ENCODE measurements at places on chromosomes 5 and 9.
A peak's percentile ranks its signal among the peaks of the same experiment; 100 is the strongest.

DNA sequence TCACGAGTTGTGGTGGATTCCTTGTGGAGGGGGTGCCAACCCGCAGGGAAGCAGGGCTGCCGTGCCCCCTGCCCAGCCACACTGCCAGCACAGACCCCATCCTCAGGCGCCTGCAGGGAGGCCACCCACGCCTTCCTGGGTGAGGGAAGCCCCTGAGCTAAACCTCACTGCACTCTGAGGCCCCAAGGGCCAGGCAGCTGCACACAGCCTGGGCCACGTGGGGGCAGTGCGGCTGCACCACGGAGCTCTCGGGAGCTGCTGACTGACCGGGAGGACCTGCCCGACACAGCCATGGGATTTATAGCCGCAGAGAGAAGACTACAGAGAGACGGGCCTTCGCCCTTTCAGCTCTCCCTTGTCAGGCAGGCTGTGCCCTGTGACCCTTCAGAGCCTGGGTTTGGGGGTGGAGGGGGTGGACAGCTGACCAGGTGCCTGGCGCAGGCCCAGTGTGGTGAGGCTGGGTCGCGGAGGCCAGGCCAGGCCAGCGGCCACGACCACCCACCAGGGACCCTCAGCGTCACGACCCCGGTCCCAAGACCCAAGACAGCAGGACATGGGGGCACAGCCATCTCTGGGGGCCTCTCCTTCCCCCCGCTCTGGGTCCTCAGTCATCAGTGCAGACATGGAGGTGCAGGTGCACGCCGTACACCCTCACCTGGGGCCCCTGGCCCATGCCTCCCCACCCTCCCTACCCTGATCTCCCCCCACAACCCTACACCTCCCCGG lies 4.3 kb upstream of the AHRR start:
- peak; percentile 88 for DNase-seq

- DNase-seq = no peak
Observed at GRCh38 chr5:124050120-124050770, 538.3 kb downstream of the CSNK1G3 start.

DNA sequence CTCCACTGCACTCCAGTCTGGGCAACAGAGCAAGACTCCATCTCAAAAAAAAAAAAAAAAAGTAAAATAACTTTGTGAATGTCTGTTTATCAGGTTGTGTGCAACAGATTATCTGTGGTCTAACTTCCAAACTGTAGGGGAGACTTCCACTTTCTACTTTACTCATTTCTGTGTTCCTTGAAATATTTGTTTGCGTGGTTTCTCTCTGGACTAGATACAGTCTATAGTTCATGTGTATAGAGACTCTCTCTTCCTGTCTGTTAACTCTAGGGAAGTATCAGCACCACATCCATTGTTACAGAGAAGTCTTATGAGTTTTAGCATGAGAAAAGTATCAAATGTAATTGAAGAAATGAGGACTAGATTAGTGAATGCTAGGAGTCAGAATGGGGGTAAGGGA lies 168.3 kb downstream of the LPAR1 start:
- no peak for DNase-seq

DNA sequence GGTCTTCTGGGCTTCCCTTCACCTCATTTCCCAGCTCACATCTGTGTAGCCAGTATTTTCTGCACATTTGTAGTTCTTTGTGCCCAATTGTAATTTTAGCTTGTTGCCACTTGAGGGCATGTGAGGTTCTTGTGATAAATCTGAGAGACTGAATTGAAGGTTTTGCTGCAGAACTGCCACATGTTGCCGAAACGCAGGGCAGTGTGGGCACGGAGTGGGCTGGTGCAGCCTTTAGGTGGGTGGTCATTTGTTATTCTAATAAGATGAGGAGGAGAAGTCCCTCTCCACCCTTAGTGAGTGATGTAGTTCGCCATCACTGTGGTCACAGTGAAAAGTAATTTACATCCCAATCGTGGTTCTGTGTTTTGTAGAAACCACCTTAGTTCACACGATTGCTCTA lies 21.2 kb downstream of the OTULIN start:
- no peak for DNase-seq

- no peak for DNase-seq
Observed at GRCh38 chr5:41883243-41883642, 13.0 kb upstream of the OXCT1 start.

- no peak for DNase-seq
Observed at GRCh38 chr5:178990491-178990890, 4.6 kb downstream of the GRM6 start.

- no peak for DNase-seq
Observed at GRCh38 chr5:136446565-136446964, 81.2 kb upstream of the TRPC7 start.

DNA sequence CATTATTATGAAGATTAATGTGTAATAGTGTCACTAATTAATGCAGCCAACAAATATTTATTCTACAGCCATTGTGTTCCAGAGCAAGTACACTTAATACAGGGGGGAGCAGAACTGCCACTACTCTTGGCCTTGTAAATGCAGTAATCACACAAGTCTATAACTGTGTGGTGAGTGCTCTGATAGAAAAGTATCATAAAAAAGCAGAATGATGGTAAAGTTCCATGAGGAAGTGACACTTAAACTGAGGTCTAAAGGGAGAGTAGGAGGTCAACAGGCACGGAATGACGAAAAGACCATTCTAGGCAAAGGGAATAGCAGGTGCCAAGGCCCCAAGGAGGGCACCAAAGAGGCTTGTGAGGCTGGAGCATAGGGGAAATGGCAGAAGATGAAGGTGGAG lies 142.9 kb downstream of the OSTF1 start:
- no peak for DNase-seq

DNA sequence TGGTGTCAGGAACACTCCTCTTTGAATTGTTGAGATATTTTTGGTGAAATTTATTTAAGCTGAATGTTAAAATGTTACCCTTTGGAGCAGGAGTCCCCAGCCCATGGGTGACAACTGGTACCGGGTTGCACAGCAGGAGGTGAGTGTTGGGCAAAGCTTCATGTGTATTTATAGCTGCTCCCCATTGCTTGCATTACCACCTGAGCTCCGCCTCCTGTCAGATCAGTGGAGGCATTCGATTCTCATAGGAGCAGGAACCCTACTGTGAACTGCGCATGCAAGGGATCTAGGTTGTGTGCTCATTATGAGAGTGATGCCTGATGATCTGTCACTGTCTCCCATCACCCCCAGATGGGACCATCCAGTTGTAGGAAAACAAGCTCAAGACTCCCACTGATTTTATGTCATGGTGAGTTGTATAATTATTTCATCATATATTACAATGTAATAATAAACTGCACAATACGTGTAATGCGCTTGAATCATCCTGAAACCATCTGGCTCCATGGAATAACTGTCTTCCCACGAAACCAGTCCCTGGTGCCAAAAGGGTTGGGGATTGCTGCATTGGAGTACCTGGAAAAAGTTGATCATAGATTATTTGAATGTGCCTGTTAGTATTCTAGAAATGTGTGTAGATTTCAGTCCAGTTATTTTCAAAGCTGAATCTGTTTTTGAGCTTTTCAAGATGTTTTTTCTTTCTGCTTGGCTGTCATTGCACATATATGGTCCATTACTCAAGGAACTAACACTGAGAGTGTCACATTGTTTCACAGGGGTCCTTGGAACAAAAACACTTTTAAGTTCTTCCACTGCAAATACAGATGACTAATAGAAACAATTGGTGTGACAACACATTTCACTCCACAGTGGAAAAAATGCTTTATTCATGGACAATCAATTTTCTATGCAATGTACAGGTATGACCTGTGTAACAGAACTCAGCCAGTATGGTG lies 104.6 kb upstream of the TNFAIP8 start:
- DNase-seq = no peak

- no peak for DNase-seq
Observed at GRCh38 chr5:124182133-124182532, 564.3 kb downstream of the ZNF608 start.

- peak; percentile 82 for DNase-seq
Observed at GRCh38 chr5:141326088-141326854, 4.0 kb upstream of the PCDHGA1 start.

GRCh38 chr9:15142878-15143534 lies 164.0 kb downstream of the TTC39B start:
- DNase-seq = peak; percentile 43

DNA sequence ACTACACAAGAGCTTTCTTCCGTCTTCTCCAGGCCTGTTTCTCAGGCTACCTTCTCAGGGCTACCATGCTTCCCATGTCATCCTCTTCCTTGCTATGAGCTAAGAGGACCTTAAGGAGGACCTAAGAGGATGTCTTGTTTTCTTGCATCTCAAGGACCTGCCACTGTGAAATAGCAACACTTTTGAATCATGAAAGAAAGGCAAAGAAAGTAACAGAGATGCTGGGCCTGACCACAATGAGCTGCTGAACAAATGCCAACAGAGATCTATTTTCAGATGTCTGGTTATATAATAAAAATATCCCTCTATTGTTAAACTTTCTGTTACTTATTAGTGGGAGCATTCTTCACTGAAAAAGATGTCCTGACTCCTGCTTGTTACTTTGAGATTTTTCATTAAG lies 36.7 kb upstream of the ANXA1 start:
- DNase-seq = no peak

- no peak for DNase-seq
Observed at GRCh38 chr5:76086095-76086494, 2.9 kb downstream of the SV2C start.

DNA sequence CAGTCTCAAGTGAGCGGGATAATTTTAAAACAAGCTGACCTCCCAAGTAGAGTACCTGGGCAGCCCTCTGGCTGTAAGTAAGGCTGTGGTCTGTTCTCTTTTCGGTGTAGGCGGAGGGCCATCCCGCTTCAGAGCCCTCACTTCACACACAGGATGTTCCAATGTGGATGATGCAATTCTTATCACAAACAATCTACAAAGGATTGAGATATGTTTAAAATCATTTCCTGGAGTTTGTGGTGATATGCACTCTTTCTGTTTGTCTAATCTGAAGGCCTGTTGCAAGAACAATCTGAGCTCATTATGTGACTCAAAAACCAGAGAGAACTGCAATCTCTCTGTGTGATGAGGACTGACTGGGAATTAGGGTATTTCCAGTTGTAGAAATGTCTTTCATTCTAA lies 42.5 kb downstream of the ITGA2 start:
- DNase-seq = no peak

DNA sequence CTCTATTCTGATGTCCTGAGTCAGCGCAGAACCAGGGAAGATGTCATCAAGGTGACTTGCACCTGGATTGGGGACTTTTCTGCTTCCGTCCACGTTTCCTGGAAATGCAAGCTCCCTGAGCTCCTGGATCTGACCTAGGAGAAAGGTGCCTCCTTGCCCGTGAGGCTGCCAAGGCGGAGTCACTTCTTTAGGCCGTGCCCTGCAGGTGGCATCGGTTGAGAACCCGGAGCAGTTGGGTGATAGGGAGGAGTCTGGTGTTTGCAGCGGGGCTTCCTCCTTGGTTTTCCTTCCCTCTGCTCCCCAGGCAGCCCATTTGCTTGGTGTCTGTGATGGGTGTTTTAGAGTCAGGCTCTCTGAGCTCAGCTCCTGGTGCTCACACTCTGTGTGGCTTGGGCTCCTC lies 15.2 kb downstream of the NANS start:
- DNase-seq = no peak

DNA sequence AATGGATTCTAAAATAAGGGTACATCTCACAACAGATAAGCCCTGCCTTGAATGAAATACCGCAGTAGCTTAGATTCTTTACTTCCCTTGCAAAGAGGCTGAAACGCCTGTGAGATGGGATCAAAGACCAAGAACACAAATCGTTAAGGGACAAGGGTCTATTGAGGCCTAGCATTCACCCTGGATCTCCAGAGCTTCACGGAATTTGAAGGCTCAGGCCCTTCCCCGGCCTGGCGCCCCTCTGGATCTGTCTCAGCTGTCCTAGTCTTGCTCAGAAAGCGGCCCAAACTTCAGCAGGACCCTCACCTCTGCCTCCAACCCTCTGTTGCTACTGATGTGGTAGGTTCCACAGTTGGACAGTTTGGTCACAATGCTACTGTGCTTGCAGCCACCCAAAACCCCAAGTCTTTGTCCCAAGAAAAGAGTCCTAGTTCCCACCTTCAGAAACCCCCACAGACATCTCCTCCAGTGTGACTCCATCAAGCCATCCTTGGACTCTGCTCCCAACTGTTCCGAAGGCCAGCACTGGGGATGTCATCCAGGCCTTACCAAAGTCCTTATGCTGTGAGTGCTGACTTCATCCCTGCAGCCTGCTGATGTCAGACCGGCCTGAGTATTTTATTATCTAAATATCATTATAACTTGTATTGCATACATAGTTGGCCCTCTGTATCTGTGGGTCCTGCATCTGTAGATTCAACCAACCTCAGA lies 9.4 kb downstream of the CORO2A start:
- DNase-seq = no peak

DNA sequence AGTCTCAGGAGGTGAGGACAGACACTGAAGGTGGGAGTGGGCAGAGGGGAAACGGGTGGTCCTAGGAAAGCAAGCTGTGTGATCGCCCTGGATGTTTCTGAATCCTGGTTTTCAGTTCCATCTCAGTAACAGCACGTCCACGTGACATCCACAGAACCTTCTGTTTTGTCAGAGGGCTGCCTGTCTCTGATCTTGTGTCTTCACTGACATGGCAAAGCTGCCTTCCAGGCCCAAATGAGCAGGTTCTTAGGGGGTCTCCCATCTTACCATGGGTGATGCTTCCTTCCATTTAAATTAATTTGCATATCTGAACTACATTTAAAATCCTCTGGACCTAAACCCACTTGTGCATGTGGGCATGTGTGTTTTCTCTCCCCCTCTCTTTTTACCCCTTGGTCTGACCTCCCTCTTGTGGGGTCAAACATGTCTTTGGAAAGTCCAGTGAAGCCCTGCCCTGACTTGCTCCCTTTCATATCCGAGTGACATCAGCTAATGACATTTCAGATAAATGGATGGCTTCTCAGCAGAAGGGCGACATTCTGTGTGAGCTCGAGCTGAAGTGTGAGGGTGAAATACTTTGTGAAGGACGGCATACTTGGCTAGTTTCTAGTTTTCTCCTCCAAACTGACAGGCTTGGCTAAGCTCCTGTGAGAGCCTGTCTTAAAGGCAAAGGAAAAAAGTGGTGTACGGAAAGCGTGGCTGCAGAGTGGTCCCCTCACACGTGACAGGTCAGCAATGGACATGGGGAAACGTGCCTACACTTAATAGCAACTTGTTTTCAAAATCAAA lies 204.8 kb upstream of the S1PR3 start:
- DNase-seq = no peak

DNA sequence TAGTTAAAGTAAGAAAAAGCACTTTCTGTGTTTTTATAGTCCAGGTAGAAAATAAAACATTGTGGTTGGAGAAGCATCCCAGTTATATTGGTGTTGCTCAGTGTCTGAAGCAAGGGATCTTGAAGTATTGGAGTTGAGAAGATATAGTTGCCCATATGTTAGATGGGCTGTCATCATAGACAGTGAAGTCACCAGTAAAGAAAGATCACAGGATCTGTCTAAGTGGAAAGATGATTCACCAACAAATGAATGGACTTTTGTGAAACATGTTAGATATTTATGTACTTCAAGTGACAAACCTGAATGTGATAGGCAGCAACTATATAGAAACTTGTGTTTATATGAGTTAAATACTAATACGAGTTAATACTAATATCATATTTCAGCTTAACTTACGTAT lies 11.7 kb downstream of the OGN start:
- DNase-seq = no peak

Measured in H9 (cell line).